Ovary (tissue), 10 donors: ENCODE measurements at places on chromosomes 5 and 9. TPM values are rescaled to one million over a fixed set of nuclear protein-coding genes. Genes with fewer than 3 reads are reported as not detected.

LHX2 gene
- not detected for total RNA-seq

- H3K27ac ChIP-seq = no peak overlapping the region
- H3K4me1 ChIP-seq = no peaks in the 10 kb centered on the region
- no peak for DNase-seq
Measured at GRCh38 chr5:73507062-73507461, 8.8 kb downstream of the BTF3 start.

PFN3 gene
- not detected for total RNA-seq

PCDHGC3 gene
- total RNA-seq = 72.0 TPM

DNA sequence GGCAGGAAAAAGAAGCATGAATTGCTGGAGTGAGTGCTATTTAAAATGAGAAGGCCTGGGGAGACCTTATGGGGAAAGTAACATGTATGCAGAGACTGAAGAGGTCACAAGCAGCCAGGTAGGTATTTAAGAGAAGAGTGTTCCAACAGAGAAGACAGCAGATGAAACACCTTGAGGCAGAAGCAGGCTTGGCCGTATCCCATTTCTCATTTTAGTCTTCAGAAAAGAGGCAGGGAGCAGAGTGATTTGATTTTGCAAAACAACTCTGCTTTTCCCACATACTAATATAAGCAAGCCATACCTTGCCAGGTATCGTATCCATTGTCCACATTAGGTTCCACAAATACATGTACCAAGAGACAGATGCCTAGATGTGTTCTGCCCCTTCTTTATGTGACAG lies 244.3 kb downstream of the ASTN2 start:
- H3K27me3 ChIP-seq = no peaks in the 10 kb centered on the region
- H3K4me3 ChIP-seq = no peak overlapping the region
- no peaks in the 10 kb centered on the region for H3K36me3 ChIP-seq
- H3K27ac ChIP-seq = no peak overlapping the region
- no peaks in the 10 kb centered on the region for H3K4me1 ChIP-seq

DNA sequence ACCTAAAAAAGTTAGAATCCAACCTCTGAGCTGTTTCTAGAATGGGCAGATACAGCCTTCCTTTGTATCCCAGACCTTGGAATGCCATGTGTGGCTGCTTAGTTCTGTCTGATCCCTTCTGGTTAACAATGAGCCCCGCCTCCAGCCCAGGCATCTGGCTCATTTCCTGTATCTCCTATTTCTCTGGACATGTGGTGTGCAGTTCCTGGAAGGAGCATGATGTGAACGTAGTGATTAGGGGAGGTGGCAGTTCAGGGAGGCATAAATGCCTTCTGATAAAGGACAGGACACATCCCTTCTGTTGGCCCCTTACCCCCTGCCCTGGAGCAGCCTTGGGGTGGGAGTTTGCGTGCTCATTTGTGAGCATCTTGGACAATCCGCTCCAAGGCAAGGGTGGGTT lies 243.0 kb downstream of the ZSWIM6 start:
- DNase-seq = no peak
- H3K4me1 ChIP-seq = no peaks in the 10 kb centered on the region
- H3K27me3 ChIP-seq = no peaks in the 10 kb centered on the region
- H3K4me3 ChIP-seq = no peak overlapping the region
- no peak overlapping the region for H3K27ac ChIP-seq

- no peak for DNase-seq
- no peak overlapping the region for H3K4me3 ChIP-seq
- no peaks in the 10 kb centered on the region for H3K27me3 ChIP-seq
- no peaks in the 10 kb centered on the region for H3K4me1 ChIP-seq
- no peak overlapping the region for H3K27ac ChIP-seq
Measured at GRCh38 chr5:103808464-103809106, 246.0 kb upstream of the NUDT12 start.

DNA sequence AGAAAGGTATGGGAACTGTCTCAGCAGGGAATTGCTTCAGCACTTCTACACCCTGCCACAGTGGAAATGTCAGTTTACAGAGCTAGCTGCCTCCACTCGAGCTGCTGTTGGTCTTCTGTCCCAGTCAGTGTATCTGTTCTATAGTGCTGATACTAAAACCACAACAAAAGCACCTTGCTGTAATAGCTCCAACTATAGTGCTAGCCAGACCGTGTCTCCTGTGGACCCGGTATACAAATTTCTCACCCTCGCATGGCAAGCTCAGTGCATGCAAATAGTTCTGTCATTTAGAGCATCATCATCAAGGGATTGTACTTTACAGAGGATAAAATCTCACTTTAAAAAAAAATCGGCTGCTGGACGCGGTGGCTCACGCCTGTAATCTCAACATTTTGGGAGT lies 51.5 kb upstream of the IQGAP2 start:
- H3K36me3 ChIP-seq = no peaks in the 10 kb centered on the region
- H3K27me3 ChIP-seq = no peaks in the 10 kb centered on the region
- DNase-seq = no peak
- no peak overlapping the region for H3K27ac ChIP-seq
- no peaks in the 10 kb centered on the region for H3K4me1 ChIP-seq

DNA sequence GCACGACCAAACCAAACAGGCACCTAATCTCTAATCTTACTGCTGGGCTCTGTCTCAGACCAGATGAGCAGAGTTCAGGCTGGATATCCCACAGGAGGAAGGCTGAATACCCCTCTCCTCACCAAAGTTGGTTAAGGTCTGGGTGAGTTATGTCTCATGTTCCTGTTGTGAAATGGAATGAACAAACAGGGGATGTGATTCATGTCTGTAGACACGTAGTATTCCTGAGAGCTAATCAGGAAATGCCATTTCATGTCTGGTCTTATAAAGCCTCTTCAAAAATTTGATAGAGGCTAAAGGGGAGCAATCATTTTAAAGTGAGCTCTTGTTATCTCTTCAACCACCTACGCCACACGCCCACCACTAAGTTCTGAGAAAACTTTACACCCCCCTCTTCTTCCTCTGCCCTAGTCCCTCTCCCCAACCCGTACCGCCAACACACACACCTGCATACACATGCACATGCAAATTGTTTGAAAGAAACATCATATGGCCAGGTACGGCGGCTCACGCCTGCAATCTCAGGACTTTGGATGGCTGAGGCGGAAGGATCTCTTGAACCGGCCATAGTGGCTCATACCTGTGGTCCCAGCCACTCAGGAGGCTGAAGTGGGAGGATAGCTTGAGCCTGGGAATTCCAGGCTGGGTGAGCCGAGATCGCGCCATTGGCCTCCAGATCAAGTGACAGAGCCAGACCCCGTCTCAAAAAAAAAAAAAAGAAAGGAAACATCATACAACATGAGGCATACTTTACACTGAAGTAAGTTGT lies 69.8 kb upstream of the RAI14 start:
- no peak overlapping the region for H3K4me3 ChIP-seq
- DNase-seq = no peak
- no peak overlapping the region for H3K27ac ChIP-seq
- H3K4me1 ChIP-seq = peaks cover 2% of the 10 kb centered on the region
- no peaks in the 10 kb centered on the region for H3K36me3 ChIP-seq
- H3K27me3 ChIP-seq = no peaks in the 10 kb centered on the region

DNA sequence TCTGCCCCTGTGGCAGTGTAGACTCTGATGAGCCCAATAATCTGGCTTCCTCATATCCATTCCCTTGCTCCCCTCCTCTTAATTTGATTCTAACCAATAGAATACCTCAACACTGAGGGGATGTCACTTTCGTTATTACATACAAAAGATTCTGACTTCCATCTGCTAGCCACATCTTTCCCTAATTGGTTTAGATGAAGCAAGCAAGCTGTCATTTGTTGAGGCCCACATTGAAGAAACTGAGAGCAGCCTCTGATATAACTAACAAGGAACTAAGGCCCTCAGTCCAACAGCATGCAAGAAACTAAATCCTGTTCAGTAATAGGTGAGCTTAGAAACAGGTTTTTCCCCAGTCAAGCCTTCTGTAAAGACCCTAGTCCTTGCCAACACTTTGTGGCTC lies 5.8 kb downstream of the ADAMTS6 start:
- H3K36me3 ChIP-seq = no peaks in the 10 kb centered on the region
- no peak overlapping the region for H3K27ac ChIP-seq
- no peak for DNase-seq
- no peaks in the 10 kb centered on the region for H3K4me1 ChIP-seq

PCDHA1 gene
- total RNA-seq = not detected

DNA sequence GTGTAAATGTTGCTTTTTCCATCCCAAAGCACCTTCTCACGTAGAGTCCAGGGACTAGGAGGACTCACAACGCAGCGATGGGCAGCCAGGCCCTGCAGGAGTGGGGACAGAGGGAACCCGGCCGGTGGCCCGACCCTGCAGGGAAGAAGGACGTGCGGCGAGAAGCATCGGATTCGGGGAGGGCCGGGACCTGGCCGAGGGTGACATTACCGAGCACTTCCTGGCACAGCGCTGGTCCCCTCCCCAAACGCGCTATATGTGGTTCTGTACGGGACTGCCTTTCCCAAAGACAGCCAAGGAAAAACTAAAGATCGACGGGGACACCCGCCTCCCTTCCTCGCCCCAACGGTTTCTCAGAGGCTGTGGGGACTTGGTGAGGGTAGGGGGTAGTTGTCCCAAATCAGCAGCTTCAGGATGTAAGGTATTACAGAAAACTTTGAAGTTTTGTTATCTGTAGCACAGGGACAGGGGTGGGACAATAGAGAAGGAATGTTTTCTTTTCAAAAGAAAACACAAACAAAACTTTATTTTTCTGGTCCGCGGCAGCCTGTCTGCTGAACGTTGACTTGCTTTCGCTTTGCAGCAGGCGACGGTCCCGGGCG lies 887 bp upstream of the MAP3K1 start:
- H3K27me3 ChIP-seq = no peaks in the 10 kb centered on the region
- DNase-seq = peak; percentile 20
- peak overlapping the region; percentile 81 for H3K4me3 ChIP-seq
- H3K27ac ChIP-seq = peak overlapping the region; percentile 90

DNA sequence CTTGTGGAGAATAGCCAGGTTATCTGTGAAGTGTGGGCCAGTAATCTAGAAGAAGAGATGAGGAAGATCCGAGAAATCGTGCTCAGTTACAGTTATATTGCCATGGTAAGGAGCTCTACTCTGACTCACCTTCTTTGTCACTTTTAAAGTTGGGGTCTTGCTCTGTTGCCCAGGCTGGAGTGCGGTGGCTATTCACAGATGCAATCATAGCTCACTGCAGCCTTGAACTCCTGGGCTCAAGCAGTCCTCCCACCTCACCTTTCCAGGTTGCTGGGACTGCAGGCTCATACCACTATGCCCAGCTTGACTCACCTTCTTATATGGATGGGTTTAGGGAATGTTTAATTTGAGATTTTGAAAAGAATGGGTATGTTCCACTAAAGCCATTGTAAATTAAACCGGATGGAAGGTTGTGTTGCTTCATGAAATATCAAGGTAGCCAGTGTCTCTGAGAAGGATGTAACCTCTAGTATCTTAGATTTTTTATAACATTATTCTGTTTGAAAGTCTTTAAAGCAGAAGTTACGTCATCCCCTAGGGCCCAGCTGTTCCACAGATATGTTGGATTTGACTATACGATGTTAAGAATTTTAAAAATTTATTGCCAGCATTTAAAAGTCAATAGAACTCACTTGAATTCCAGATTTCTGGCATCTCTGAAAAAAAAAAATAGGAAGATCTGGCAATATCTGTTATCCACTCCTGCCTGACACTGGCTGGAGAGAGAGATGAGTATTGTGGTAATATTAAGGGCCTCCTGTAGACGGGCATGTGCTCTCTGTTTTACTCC lies 5.1 kb downstream of the CNOT8 start:
- H3K4me3 ChIP-seq = no peak overlapping the region
- H3K27ac ChIP-seq = no peak overlapping the region
- H3K27me3 ChIP-seq = no peaks in the 10 kb centered on the region

DNA sequence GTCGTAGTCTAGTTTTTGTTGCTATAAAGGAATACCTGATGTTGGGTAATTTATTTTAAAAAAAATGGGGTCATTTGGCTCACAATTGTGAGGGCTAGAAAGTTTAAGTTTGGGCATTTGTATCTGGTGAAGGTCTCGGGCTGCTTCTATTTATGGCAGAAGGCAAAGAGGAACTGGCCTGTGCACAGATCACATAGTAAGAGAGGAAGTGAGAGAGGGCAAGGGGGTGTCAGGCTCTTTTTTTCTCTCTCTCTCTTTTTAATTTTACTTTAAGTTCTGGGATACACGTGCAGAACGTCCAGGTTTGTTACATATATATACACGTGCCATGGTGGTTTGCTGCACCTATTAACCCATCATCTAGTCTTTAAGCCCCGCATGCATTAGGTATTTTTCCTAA lies 453.3 kb downstream of the DIRAS2 start:
- no peaks in the 10 kb centered on the region for H3K4me1 ChIP-seq
- no peak for DNase-seq
- H3K27me3 ChIP-seq = no peaks in the 10 kb centered on the region
- H3K4me3 ChIP-seq = no peak overlapping the region
- H3K27ac ChIP-seq = no peak overlapping the region

DNA sequence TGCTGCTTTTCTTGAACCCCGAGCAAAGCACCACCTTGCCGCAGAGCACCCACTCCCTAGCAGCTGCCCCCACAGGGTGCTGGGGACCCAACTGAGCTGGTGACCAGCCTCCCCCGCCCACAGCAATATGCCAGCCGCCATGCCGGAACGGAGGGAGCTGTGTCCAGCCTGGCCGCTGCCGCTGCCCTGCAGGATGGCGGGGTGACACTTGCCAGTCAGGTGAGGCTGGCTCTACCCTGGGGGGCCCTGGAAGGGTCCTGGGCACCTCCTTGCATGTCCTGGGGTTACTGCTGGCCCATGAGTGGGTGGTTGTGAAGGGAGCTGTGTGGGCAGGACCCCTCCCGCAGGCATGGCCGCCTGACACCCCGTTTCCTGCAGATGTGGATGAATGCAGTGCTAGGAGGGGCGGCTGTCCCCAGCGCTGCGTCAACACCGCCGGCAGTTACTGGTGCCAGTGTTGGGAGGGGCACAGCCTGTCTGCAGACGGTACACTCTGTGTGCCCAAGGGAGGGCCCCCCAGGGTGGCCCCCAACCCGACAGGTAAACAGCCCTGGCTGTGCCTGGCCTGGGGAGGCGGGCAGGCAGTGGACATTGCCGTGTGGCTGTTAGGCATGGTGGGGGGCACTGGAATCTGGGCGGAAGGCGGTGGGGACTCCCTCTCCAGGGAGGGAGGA lies 7.2 kb downstream of the EGFL7 start:
- H3K27me3 ChIP-seq = peaks cover 3% of the 10 kb centered on the region
- H3K36me3 ChIP-seq = no peaks in the 10 kb centered on the region
- H3K4me3 ChIP-seq = no peak overlapping the region
- H3K27ac ChIP-seq = no peak overlapping the region
- H3K4me1 ChIP-seq = no peaks in the 10 kb centered on the region
